ENCODE measurements at places on chromosomes 7 and 10.

- DNase-seq: no peak
These were observed 112.7 kb downstream of the TCERG1L start for GRCh38 chr10:131198843-131199242.

DNA sequence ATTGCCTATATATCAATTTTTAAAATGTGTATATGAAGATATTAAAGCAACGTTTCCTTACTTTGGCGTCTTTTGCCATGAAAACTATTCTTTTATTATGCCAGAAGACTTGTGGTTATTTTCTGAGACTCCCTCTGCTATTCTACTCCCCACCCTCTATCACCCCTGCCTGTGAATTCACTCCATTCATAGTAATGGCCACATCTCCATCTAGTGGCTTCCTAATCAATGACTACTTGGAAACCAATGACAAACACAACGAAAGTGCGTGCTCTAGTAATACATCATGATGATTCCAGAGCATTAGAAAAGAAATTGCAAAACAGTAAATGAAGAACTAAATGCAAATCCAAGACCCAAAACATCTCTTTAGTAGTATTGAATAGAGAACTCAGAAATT, 186.7 kb upstream of the HGF start:
- no peak for DNase-seq

- no peak for DNase-seq
These were observed 99.0 kb upstream of the CAV2 start for GRCh38 chr7:116400522-116400921.

- DNase-seq: no peak
These were observed 156.7 kb downstream of the CDH23 start for GRCh38 chr10:71553432-71553831.

DNA sequence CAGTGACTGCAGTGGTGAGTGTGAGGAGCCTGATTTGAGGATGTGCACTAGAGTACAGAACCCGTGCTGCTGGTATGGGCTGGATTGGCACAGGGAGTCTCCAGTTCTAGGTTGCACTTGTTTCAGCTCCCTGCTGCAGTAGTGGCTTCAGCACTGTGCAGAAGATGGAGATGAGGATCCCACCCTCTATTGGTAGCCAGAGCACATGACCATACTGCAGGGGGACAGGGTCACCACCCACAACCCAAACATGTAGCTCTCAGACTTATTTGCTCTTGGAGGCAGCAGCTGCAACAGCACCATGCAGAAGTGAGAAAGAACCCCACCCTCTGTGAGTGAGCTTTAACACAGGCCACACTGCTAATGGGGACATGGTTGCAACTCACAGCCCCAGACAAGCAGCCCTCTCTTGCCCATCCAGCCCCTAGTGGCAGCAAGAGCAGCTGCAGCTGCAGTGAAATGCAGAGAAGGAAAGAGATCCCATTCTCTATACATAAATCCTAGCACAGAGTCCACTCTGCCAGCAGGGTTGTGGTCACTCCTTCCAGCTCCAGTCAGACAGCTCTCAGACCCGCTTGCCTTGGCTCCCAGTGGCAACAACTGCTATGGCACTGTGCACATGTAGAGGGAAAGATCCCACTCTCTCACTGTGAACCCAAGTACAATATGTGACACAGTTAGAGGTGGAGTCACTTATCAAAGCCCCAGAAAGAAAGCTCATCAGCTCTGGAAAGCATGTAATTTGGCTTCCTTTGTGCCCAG, 51.4 kb upstream of the SCIN start:
- DNase-seq: no peak

DNA sequence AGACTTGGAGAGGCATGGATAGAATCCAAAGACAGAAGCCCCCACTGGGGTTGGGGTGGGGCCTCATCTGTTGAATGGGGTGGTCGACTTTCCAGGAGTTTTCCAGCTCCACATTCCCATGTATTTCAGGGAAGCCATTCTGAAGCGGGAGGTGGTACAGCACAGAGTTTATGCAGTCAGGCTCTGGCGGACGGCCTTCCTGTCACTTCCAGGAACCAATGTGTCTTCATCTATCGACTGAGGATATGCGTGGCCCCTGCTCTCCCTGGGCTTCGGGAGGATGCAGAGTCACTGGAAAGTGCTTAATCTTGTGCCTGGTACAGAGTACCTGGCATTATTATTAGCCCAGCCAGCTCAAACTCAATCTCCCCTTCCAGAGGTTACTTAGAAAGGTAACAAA, 26.3 kb downstream of the DOCK1 start:
- DNase-seq: no peak

GRCh38 chr7:157662110-157662791, 325.4 kb downstream of the DNAJB6 start:
- DNase-seq: no peak

DNA sequence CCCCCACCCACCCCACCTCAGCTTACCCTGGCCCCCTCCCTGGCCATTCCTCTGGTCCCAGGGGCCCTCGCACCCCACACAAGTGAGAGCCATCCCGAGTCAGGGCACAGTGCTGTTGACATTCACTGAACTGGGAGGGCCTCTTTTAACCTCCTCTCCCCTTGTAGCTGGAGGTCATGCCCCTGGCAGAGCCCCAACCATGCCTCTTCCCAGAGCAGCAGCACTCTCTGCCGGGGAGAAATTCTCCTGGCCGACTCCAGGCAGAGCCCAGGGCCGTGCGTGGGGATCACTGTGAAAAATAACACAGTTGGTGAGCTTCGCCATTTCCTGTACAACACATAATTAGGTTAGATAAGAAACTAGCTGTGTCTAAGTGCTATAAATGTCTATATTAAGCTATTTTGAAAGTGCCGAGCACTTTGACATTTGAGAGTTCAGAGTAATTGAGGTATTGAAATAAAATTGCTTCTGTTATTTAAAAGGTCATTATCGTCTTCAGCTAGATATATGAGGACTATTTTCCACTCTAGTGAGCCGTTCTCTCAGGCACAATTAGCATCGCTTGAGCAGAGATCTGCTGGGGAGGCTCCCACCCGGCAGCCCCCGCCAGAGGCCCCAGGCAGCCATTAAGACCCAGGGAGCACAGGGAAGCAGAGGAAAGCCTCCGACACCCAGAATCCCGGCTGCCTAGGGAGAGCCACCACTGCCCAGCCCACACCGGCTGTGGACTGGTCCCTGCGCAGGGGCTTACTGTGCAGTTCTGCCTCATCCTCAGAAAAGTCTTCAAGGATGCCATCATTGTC, 62.4 kb upstream of the LRRC18 start:
- DNase-seq: no peak

DNA sequence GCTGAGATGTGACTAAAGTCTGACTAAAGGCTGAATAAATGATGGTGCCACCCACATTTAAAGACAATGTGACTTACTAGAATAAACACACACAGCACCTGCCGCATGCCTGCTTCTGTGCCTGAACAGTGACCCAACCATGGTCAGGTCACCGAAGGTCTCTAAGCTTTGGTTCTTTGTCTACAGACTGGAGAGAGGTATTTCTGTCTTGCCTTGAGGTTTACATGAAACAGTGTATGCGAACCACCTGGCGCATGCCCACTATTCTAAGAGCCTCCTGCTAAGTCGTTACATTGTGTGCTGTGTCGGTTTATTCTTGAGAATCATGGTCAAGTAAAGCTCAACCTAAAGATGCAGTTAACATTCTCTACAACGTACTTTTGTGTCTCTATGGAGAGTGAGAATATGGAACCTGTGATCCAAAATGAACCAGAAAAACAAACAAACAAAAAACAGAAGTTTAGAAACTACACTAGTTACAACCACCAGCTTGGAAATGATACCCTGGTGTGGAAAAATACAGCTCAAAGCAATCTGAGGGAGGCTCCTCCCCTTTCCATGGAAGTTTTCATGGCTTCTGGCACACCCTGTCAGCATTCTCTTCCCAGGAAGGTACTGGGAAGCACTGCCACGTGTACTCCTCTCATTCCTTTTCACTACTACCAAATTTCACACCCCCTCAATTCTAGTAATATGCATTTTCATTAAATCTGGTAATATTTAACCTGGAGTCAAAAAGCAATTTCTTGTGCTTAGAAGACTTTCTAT, 40.0 kb downstream of the VOPP1 start:
- DNase-seq: no peak

DNA sequence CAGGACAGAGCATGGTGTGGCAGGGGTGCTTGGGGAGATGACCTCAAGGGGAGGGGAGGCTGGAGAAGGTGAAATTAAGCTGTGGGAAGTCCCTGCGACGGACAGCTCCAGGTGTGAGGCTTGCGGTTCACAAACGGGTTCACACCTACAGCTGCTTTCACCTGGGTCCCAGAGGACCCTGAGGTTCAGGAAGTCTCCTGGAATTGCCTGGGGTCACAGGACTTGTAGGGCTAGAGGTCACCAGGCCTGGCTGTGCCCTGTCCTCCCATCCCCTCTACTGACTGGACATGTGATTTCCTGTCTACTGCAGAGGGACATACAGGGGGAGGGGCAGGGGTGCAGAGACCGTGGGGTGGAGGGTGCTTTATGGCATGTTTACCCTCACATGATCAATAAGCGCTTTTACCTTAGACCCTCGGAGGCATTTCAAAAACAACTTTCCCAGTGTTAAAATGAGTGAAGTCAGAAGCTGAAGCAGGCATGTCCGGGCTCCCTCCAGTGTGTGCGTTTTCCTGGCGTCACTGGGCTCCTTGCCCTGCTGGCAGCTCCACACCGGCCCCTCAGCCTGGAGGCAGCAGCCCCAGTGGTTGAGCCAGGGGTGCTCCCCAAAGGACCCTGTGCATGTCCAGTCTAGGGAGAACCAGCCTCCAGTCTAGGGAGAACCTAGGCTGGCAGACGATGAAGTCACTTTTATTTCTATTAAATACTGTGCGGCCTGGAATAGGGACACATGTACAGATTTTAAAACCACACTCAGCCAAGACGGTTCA, 66.6 kb upstream of the IGFBP3 start:
- DNase-seq: no peak

DNA sequence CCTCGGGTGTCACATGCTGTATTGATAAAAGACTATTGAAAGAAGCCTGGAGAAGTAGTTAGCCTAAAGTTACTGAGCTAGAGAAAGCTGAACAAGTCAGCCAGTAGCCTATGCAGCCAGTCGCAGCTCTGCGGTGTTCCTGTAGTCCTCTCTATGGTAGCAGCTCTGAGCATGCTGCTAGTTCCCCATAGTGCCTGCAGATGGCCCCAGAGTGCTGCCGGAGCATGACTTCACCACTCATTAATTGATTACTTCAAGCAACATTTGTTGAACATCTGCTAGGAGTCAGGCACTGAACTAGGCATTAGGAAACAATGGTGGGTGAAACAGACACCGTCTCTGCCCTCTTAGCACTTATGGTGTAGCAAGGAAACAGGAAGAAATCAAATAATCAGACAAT, 422.7 kb downstream of the SORCS3 start:
- no peak for DNase-seq

- DNase-seq: no peak
These were observed 18.3 kb upstream of the ADCYAP1R1 start for GRCh38 chr7:31033674-31034300.

DNA sequence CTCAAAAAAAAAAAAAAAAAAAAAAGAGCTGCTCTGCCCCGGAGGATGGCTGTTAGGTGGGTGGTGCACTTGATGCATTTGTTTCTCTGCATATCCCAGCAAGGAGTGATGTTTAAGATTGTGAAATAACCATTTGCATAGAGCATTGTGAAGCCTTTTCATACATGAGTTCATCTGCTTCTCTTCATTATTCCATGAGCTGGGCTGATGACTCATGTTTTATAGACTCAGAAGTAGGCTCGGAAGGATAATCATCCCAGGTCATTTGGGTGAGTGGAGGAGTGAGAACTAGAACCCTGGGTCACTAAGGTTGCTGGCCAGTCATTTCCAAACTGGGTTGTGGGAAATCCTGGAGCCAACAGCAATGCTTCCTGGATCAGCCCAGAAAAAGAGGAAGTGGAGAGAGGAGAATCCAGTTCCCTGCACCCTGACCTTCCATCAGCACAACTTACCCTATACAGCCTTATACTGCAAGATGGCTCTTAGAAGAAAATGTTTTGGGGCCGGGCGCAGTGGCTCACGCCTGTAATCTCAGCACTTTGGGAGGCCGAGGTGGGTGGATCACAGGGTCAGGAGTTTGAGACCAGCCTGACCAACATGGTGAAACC, 45.3 kb downstream of the TACC2 start:
- no peak for DNase-seq

DNA sequence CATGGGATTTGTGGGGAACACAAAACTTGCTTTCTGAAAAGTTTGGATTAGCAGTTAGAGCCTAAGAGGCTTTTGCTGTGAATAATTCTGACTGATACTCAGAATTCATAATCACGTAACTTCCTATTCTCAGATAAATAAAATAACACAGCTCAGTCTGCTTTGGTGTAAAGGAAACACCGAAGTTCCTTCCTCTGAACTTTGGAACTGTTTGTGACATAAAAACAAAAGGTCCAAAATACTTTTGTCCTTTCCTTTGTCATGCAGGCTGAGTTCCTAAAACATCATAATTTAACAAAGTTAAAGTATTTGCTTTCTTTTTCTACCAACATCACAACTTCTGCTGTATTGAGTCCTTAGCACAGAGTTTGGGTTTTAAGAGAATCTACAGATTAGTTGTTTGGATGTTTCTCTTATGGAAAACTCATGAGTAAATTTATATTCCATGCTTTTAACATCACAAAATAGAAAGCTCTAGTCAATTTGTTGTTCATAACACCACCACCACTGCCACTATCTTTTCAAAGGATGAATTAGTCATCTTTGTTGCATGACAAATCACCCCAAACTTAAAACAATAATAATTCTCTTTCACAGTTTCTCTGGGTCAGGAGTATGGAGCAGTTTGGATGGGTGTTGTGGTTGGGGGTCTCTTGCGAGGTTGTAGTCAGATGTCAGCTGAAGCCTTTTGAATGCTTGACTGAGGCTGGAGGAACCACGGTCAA, 123.4 kb downstream of the REEP3 start:
- DNase-seq: no peak

DNA sequence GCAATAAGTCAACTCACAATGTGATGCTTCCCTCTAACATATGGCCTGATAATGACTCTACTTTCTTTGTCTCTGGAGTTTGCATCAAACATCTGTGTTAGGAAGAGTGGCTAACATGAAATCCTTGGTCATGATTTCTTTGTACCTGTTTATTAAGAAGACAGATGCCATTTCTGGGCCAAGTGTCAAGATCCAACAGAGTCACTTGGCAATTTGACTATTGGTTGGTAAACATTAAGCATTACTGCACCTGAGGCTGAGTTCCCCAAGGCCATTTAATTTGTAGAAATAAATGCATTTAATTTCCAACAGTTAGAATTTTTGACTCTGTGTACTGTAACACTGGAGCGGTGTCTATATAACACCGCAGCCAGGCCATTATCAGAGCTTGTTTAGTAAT, 403.7 kb downstream of the GALNT17 start:
- DNase-seq: no peak

GRCh38 chr10:93773120-93773519, 15.4 kb downstream of the LGI1 start:
- no peak for DNase-seq

- no peak for DNase-seq
These were observed 411.4 kb downstream of the PAXIP1 start for GRCh38 chr7:154591544-154591943.

DNA sequence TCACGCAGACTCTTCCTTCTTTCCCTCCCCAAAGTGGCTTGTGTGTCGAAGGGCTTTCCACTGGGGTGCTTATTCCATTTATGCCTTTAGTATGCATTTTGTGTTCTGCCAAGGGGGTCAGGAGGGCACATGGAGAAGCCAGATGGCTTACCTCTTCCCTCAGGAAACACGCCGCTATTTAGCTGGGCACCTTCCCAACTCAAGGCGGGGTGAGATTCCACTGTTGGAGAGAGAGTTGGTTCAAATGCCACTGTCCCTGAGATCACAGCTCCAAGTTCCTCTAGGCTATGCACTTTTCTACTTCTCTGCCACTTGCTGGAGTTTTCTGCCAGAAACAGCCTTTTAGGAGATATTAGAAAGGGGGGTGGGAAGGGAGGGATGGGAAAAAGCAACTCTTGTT, 1091.8 kb downstream of the LRMDA start:
- no peak for DNase-seq
